Stimulated activated CD8-positive, alpha-beta memory T cell treated with anti-CD3 and anti-CD28 coated beads, Interleukin-15, amount 100 ng/mL, for 1 hour (primary cell): ENCODE measurements at places on chromosomes 5 and 9.

DNA sequence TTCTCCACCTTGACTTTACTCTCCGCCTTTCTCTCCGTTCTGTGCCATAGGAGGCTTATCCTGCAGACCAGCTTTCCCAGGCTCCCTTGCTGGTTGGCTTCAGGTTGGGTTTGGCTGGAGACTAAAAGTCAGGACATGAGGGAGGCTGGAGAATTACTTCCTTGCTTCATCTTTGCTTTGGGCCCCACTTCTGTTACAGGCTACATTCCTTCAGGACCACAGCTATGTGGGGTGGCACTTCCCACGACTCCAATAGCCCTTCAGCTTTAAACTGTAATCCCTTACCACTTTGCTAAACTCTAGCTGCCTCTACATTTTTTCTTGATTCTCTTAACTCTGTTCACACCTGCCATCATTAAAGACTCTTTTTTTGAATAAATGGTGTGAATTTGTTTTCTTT, 186.7 kb upstream of the NR4A3 start:
- DNase-seq = no peak

- no peak for DNase-seq
These were observed 174.0 kb downstream of the IRX2 start for GRCh38 chr5:2577312-2578036.

- DNase-seq = no peak
These were observed 104.3 kb downstream of the PHF2 start for GRCh38 chr9:93680443-93681268.

GRCh38 chr5:28850320-28850921, 1812.0 kb upstream of the CDH9 start:
- no peak for DNase-seq

DNA sequence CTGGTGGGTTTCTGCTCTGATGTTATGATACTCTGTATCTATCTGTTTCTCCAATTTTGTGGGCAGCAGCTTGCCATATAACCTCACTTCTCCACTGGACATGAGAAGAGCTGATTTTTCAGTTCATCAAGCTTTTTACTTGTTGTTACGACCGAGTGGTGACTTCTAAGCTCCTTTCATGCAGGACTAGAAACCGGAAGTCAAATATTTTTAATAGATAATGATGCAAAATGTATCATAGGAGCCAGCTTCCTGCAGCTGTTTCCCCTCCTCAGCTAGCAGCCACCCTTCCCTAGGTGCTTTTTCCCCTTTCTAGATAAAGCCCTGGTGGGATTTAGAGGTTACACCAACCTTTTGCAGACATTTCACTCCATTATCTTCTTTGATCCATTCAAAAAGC, 17.0 kb upstream of the ADAM19 start:
- DNase-seq = no peak

GRCh38 chr9:4985386-4986266, 554 bp downstream of the JAK2 start:
- DNase-seq = no peak

GRCh38 chr5:143636931-143637528, 174.9 kb upstream of the HMHB1 start:
- no peak for DNase-seq

GRCh38 chr5:1118231-1118698, 6.4 kb upstream of the SLC12A7 start:
- DNase-seq = no peak

DNA sequence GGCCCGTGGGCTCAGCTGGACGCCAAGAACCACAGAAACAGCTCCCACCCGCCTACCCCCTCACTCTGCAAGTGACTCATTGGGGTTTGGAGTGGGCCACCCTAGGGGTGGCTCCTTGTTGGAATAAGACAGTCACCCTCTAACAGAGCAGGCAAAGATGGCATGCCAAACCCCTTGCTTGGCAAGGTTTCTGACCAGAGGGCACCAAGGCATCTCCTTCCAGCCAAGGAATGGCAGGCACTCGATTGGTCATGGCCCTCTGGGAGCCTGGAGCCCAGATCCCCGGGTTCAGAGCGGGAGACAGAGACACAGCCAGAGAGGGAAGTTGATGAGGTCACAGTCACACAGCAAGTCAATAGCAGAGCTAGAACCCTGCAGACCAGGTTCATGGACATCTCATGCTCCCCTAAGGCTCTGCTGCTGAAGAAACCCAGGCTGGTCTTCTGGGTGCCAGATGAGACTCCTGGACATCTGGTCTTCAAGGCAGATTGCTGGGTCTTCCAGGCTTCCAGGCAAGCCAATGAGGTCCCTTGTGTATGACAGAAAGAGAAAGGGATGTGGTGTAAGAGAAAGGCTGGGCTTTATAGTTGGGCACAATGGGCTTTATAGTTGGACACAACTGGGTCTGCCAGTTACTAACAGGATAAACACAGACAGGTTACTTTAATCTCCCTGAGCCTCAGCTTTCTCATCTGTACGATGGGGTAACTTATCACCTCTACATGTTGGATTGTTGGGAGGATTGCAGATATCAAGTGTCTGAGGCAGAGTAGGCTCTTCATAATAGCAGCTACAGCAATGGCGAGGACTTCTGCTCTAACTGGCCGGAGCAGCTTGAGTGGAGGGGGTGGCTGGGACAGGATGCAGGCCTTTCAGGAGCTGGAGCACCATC, 23.3 kb upstream of the KIF12 start:
- DNase-seq = no peak

DNA sequence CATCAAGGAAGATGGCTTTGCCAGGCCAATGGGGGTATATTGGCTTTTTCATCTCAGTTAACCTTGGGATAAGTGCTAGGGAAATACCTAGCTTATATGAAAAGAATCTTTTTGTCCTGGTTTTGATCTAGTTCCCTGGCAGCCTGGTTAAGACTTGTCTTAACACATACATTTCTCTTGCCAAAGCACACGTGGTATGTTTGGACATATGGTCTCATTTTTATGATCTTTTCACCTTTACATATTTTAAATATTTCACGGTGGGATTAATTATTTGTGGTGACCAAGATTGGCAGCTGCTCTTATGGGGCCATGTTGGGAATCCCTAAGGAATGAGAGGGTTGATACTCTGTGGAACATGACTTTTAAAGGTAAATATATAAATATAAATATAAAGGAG, 312.5 kb downstream of the NPR3 start:
- DNase-seq = no peak

- DNase-seq = no peak
These were observed 98.9 kb downstream of the ACTL7B start for GRCh38 chr9:108756746-108757490.

DNA sequence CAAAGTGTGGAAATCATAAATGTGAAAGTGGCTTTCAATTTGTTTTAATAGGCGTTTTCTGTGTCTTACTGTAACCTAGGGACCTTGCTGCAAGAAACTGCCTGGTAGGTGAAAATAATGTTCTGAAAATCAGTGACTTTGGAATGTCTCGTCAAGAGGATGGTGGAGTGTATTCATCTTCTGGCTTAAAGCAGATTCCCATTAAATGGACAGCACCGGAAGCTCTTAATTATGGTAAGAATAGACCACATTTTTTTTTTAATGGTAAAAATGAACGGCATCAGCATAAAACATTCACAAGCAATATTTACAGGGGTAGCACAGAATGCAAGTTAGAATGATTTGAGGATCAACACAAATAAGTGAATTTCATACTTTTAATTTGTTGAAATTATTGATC, 229.1 kb downstream of the PJA2 start:
- DNase-seq = no peak

GRCh38 chr5:124812771-124813358, 66.4 kb upstream of the ZNF608 start:
- no peak for DNase-seq

- DNase-seq = no peak
These were observed 62.9 kb downstream of the MAMDC2 start for GRCh38 chr9:70106571-70106970.

DNA sequence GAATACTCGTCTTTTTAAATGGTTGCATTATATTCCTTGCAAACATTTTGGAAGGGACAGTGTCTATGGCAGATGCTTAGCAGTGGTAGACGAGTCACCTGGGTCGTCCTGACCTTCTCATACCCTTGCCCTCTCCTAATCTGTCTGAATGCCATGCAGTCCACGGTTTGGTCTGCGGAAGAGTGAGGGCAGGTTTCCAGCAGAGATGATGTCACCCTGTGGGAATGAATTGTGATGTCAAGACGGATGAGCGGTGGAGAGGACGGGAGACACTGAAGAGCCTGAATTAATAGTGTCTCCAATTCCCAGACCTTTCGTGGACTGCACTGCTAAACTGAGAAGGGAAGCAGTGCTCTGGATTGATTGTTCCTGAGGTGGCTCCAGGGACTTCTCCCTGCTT, 329.0 kb upstream of the PANK3 start:
- DNase-seq = no peak

GRCh38 chr9:119698535-119698934, 329.3 kb upstream of the BRINP1 start:
- no peak for DNase-seq

GRCh38 chr9:138062196-138062595, 184.6 kb downstream of the CACNA1B start:
- no peak for DNase-seq

DNA sequence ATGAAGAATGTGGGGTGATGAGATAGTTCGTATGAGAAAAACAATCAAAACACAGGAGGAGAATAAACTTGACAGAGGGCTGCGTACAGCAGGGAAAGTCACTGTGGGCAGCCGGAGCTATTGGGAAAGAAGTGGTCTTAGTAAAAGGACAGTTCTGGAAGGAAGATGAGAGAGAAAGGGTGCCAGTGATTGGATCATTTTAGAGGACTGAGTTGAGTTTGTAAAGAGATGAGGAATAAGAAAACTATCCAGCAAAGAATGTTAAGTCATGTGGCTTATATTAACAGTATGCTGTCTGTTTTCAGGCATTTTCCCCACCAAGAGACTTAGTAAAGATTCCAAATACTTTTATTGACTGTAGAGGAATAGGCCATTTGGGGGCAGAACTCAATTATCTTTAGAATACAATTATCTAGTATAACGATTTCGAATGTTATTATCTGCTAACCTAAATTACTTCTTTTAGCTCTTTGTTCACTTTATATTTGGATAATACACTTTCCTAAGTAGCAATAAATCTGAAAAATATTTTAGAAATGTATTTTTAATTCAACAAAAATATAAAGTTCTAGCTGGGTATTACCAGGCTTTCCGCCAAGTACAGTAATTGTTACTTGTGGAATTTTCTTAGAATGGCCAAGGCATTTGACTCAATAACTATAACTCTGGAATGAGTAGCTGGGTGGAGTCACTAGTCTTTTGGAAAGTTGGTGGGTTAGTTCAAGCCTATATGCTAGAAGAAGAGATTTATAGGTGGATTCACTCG, 15.5 kb upstream of the LOX start:
- DNase-seq = no peak

- no peak for DNase-seq
These were observed 20.0 kb downstream of the MARCHF3 start for GRCh38 chr5:127010362-127010761.

DNA sequence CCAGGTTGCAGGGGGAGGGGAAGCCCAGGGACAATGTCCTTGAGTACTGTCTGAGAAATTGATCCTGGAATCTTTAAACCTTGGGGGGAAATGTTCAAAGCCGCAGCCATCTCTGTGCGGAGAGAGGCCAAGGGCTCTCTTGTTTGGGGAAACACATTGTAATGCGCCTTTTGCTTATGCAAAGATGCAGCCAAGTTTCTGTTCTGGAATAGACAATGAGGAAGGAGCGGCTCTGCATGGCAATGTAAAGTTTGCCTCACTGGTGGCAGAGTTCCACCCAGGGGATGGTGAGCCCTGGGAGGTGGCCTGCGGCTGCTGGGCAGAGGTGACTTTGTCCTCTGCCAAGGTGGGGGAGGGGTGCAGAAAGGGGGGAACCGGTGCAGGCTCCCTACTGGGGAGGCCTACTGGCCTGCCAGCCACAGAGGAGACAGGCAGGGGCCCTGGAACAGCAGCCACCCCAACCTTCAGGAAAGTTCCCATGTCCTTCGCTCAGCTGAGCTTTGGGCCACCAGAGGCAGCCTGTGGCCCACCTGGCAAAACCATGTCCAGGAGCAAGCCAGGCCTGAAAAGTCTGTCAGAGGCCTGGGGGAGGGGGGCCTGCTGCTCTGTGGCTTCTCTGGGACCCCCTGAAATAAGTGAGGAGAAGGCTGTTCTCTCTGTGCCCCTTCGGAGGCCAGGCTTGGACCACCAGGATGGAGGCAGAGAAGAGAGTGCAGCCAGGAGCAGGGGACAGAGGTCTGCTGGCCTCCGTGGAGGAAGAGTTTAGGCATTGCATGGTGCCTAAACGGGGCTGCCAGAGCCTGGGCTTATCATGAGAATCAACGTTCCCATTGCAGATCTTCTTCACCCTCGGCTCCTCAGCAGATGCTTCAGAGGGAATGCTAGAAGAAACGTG, 127.8 kb downstream of the ZNF354C start:
- no peak for DNase-seq

DNA sequence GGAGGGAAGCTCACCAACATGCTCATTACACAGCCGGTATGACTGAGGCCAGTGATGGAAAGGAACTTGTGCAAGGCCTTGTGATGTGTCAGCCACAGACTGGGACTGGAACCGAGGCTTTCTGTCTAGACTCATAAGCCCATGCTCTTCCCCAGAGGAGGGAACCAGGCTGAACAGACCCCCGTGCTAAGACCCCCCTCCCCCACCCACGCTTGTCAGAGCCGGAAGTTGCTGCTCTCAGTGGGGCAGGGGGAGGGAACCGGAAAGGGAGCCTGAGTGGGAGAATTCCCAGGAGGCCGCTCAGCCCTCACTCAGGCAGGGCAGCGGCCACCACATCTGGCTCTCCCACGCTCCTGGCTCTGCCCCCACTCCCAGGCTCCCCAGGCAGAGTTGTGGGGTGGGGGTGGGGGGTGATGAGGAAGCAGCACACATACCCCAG, 4.1 kb upstream of the PDGFRB start:
- DNase-seq = no peak

DNA sequence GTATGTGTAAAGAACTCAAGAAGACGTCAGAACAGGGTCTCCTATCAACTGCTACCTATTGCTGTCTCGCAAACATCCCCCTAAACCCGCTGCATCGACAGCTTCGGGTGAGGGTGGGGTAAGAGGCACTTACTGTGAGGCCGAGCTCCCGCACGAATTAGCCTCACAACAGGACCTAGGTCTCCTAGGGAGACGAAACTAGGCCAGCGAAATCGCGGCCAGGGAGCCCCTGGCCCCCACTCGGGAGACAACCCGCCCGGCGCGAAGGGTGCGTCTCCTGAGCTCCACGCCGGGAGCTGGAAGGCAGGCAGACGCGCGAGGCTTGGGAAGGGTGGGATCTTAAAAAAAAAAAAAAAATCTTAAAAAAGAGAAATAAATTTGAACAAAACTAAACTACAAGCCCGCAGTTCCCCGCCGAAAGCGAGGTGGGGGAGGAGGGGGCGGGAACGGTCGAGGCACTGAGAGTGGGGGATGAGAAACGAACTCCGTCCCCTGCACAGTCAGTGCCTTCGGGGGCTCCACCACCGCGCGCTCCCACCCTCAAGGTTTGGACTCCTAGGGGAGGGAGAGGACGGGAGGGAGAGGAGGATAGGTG, 33.0 kb upstream of the NFIB start:
- DNase-seq = no peak

GRCh38 chr5:126449751-126450271, 26.6 kb downstream of the GRAMD2B start:
- no peak for DNase-seq

GRCh38 chr5:147458581-147458980, 51.3 kb downstream of the DPYSL3 start:
- DNase-seq = no peak

- no peak for DNase-seq
These were observed at the start of gene ENTREP1 for GRCh38 chr9:69324549-69325401. Gene ENTREP1, plus strand, starts transcription at chr9:69325215. Its CDS starts 95 bp downstream, at chr9:69325310.
